ENCODE measurements at places on chromosomes 16 and 17.

DNA sequence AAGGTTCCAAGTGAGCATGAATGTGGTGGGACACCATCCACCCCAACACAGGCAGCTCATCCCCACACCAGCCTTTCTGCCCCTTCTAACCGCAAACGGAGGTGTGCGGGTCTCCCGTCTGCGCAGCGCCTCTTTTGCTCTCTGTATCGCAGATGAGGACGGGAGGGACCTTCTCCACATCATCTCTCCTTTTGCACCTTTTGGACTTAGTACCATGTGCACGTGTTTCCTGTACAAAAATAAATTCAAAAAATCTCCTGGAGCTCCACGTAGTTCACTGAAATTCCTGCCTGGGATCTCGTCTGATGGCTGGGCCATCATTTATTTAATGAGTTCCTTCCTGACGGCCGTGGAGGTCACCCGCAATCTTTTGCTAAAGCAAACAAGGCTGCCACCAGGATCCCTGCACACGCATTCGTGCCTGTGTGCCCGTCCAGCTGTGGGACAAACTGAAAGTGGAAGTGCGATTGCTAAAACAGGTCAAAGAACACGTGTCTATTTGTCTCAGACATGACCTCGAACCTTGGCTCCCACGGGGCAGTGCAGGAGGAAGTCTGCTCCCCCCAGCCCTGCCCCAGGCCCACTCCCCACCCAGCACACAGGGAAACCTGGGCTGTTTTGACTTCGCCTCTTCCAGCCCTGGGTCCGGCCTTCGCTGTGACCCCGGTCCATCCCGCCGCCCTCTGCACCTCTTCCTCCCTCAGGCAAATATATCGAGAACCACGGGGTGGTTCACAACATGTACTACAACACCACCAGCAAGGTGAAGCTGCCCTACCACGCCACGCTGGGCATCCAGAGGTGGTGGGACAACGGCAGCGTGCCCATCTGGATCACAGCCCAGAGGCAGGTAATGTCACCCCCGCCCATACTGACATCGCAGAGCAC, 2.3 kb downstream of the ENPP7 start:
- no peak for DNase-seq

GRCh38 chr16:19071811-19072777, 4.7 kb downstream of the COQ7 start:
- DNase-seq = peak; percentile 44

- DNase-seq = no peak
Measured at GRCh38 chr16:57925310-57925709, 45.6 kb downstream of the CNGB1 start.

DNA sequence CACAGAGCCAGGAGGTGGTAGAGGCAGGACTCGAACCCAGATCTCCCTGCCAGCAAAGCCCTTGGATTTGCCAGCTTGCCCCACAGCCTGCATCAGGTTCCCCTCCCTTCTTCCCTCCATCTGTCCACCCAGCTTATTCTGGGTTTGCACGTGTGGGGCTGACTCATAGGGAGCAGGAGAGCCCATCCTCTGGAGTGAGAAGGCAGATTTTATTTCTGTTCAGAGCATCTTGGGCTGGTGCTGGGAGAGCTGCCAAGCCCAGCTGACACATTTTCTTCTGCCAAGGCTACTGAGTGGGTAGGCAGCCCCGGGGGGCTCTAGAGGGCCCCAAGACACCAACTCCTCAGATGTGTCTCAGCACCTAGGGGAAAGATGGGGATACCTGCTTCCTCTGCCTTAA, 106.3 kb upstream of the CRHR1 start:
- no peak for DNase-seq

DNA sequence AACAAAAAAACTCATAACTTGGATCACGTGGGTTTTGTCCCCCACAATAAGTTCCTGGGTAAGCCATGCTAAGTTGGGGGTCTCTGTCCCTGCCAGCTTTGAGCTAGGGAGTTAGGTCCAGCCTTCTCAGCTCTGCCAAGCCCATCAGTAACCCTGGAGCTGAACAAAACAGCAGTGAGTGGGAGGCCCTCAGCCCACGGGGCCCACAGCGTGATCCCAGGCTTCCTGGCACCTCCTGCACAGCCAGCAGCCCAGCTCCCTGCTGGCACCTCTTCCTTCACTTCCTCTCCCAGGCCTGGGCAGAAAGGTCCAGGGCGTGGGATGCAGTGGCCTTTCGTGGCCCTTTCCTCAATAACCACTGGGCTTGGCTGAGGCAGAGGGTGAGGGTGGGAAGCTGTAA, 35.5 kb upstream of the CDC42EP4 start:
- DNase-seq = no peak

- peak; percentile 78 for DNase-seq
Measured at GRCh38 chr16:87582216-87582965, 19.9 kb upstream of the JPH3 start.

GRCh38 chr16:4347765-4348509, 3.2 kb downstream of the PAM16 start:
- DNase-seq = no peak

DNA sequence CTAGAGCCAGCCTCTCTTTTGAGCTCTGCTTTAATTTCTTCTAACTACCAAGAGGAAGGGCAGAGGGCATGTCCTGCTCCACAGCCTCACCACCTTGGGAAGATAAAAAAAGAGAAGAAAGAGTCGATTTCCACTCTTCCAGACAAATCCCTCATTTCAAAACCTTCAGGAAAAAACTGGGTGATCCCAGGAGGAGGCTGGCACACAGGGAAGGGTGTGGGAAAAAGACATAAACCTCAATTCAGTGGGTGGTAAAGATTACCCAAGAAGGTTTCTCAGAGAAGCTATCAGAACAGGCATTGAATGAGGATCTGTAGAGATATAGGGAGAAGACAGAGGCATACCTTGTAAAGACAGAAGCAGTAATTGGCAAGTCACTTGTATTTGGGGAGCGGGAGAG, 79.9 kb upstream of the CRHR1 start:
- no peak for DNase-seq

DNA sequence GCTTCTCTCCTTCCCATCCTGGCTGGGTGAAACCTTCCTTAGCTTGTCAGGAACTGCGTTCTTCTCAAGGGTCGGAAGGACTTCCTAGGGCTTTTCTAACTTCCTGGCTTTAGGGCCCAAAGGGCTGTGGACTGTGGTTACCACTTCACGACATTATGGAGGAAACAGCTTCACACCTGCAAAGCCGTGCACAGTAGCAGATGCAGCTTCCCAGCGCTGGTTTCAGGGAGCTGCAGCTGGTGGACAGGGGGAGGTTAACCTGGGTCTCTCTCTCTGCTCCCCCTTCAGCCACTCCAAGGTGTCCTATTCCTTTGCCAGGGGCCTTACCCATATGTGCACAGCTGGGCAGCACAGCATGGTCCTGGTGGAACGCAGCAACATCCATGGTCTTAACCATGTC, 155.8 kb upstream of the CDC42EP4 start:
- no peak for DNase-seq

DNA sequence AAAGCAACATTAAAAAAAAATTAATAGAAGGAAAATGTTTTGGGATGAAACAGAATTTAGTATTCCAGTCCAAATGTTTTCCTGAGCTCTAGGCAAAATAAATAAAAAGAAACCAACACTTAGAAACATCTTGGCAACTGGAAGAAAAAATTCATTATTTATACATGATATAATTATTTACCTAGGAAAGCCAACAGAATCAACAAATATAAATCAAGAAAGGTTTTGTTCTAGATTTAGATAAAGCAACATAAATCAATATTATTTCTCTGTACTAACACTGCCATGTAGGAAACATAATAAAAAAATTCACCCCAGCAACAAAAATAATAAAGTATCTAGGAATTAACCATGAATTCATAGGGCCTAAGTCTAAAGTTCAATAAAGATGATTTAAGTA, 167.4 kb downstream of the MYO1D start:
- no peak for DNase-seq

- peak; percentile 53 for DNase-seq
Measured at GRCh38 chr17:81295676-81296381, 722 bp upstream of the SLC38A10 start.

GRCh38 chr17:50244771-50245170, 29.5 kb upstream of the TMEM92 start:
- DNase-seq = no peak

Data from fibroblast of skin of back (primary cell).